Inflammatory macrophage treated with lipopolysaccharide for 4 hours (primary cell): ENCODE measurements at places on chromosomes 2 and 18.

DNA sequence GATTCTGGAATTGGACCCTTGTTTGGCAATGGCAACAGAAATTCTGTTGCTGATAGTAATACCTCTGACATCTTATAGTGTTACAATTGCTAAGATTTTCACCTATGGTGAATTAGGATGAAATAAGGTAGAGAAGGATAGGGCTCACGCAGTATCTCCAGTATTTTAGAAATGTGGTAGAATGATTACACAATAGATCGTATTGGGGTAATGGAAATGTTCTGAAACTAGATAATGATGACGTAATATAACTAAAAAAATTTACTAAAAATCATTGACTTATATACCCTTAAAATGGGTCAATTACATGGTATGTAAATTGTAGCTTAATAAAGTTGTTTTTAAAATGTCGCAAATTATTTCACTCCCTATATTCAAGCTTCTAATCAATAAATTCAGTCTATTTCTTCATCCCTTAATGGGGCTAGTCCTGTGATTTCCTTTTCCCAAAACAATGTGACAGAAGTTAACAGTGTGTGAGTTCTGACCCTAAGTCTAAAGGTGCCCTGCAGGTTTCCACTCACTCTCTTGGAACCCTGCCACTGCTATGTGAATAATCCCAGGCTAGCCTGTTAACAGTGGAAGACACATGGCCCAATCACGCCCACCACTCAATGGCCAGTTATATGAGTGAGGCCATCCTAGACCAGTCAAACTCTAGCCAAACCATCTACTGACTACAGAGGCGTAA lies 31.2 kb downstream of the USP37 start:
- DNase-seq = no peak

- DNase-seq = no peak
Measured at GRCh38 chr2:42321452-42322064, 39.5 kb downstream of the COX7A2L start.

DNA sequence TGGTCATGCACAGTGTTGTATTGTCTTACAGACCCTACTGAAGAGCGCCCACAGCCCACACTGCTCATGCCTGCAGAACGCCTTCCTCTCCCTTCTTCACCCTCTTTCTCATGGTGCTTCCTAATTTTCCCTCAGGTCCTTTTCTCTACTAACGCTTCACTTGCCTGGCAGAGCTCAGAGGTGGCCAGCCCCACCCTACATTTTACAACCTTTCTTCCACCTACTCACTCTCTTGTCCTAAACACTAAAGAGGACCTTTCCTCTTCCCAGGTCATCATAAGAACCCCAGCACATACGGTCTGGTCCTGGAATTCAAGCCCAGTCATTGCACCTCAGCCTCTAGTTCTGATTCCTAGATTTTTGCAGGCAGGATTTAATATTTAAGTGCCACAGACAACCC lies 11.7 kb upstream of the LGALSL start:
- no peak for DNase-seq

GRCh38 chr18:50410008-50410407 lies 35.2 kb downstream of the SKA1 start:
- DNase-seq = no peak

DNA sequence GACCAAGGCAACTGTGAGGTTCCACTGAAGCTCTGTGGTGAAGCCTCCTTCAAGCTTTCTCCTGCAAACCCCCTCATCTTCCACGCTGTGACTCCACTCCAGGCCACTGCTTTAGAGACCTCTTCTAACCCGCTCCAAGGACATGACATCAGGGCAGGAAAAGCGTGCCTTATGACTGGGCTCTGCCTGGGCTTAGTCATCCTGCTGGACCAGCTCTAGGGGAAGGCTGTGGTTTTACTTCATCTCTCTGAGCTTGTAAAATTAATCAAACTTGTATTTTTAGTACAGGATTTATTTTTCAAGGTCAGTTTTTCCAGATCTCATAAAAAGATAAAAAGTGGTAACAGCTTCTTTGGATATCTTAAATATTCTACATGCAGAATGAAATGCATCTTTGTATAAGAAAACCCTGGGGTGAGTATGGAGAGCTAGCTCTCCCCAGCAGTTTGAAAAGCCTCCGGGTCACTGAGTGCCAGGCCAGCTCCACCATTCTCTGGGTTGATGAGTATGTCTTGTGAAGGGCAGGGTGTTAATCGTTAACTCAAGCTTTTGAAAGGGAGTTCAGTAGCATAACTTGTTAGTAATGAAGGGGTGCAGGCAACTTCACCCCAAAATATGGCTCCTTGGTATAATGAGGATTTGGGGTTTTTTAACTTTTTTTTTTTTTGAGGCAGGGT lies 33.1 kb upstream of the YPEL5 start:
- DNase-seq = peak; percentile 20

- no peak for DNase-seq
Measured at GRCh38 chr2:241190291-241190981, 2.0 kb downstream of the ANO7 start.

DNA sequence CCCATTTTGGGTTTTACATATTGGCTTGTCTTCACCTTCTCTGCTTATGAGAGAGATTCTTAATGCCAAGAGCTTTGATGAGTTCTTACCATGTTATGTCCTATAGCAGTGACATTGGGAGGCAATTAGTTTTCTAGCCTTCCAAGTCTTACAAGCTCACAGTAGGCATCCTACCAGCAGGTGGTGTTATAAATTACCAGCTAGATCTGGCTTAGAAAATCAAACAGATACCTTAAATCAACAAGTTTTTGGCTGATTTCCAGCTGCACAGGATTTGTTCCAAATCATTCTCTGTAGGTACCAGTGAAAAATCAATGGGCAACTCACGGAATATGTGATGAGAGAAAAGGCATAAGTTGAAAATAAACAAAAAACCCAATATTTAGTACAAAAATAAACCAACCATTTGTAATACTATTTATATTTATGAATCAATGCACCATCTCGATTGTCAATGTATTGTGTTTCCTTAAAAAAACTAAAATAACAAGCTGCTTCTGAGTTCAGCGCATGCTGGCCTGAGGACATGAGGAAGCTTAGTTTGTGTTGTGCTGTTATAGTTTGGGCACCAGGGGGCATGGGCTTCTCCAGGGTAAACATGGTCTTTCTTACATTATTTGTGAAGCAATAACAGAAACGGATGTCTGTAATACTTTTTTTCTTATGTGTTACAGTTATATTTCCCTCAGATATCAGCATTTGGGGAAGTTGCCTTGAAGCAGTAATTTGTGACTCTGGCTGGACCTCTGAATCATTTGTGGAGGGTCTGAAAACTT lies 34.1 kb upstream of the NXPH2 start:
- peak; percentile 78 for DNase-seq

GRCh38 chr2:208496129-208496528 lies 89.5 kb downstream of the PTH2R start:
- no peak for DNase-seq

DNA sequence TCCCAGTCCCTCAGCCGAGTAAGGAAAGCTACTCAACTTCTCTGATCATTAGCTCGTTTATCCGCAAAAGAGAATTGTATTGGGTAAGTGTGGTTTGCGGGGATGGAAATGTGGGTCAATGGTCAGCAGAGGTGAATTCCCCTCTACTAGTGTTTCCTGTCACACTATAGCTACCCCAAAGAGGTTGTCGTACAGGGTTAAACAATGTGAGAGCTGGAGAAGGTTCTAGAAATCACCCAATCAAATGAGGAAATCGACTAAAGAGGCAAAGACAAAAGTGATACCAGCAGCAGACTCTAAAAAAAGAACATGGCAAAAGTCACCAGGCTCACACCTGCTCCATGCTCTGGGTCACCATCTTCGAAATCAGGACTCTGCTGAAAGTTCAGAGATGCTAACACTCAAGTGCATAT lies 144.7 kb upstream of the ITGA4 start:
- DNase-seq = peak; percentile 26

DNA sequence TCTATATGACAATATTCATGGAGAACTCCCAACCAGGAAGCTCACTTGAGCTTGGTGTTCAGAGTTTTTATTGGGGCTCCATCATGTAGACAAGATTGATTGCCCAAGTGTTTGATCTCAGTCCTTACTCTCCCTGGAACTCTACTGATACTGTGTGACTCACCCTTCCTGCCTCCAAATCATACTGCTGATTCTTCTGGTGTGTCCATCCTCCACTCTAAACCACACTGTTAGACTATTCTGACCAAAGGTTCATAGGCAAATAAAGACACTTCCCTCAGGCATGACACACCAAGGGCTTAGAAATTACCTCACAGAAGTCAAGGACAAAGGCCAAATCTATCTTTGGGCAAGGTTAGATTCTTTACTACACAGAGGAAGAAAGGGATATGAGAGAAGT lies 107.9 kb upstream of the CDH20 start:
- DNase-seq = no peak

DNA sequence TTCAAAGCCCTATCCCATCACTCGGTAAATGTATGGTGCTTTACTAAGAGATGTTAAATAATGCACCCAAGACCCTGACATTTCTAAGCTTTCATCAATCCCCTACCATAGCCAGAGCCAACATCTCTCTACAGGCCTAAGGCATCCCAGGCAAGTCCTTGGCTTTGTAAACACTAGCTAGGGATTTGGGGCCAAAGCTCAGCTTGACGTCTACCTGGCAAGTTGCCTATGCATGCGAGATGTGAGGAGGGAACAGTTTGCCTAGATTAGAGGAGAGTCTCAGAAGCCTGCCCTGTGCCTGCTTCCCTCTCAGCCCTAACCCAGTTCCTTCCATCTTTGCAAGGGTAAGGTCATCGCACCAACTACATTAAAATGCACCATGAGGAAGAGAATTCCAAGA lies 221.5 kb upstream of the NCKAP5 start:
- no peak for DNase-seq

DNA sequence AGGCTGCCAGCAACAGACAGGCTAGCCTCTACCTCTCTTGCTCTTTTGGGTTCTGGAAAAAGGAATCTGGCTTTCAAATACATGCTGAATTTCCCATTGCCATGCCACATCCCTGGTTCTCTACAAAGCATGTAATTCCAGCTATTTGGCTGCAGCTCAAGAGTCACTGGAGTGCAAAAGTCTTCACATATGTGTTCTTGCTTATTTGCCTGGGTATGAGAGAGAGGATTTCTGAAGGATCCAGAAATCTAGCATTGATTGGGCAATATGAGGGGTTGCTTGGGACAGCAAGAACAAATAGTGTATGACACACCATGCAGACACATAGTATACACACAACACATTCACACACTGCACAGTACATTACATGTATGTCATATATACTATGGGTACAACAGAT lies 30.7 kb upstream of the LGALSL start:
- no peak for DNase-seq

- DNase-seq = no peak
Measured at GRCh38 chr2:33411765-33412164, 64.7 kb upstream of the RASGRP3 start.

DNA sequence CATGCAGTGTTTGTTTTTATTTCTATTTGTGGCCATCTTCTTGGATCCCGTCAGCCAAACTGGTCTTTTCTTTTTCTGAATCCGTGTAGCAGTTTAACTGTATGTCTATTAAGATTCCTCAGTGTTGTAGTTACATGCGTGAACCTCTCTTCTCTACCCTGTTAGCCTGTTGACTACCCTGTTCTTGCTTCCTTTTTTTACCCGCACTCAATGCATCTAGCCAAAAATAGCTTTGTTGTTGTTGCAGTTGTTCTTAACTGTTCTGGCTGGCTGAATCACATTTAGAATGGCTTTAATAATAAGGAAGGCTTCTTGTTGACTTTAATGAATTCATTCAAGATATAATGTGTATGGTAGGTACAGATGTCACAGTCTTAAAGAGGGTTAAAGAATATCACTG lies 137.1 kb downstream of the LCLAT1 start:
- DNase-seq = no peak

GRCh38 chr2:3587432-3587831 lies 7.5 kb upstream of the COLEC11 start:
- DNase-seq = no peak

DNA sequence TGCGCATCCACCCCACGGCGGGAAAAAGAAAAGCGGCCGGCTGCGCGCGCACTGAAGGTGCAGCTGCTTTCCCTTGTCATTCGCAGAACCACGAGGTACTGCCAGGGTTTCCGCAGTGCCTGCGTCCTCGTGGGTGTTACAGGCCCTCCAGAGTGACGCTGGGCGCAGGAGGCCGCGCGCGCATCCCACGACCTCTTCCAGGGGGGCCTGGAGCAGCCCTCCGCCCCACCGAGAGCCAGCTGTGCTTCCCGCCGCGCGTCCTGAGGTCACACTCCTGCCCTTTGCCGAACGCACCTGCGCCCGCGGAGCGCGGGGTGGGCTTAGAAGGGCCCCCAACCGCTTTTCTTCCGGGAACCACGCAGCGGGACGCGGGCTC lies 378 bp upstream of the IAH1 start:
- DNase-seq = peak; percentile 47

DNA sequence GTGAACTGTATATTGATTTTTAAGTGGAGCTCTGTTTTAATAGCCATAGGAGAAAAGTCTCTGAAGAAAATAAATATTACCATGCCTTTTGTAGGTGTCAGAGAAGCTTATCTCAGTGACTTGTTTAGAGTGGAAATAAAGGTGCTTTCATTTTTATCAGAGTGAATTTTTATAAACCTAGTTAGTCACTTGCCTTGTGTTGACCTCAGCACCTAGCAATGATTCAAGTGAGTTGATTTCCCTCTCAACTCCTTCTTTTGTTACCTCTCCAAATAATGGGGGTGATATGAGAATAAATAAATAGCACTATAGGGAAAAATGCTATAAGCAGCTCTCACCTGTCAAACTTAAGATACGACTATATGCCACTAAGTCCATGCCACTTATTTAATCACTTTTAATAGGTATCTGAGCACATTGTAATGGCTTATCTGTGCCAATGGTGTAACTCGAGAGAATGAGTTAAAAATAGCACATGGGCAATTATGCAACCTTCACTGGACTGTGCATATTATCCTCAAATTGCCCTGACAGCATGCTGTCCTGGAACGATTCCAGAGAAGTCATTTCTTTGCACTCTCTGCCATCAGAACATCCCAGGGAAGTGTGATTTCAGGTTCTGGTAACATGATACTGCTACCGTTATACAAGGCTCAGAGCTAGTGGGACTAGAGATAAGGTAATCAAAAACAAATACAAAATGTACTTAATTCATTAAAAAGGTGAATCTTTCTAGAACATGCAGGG lies 290.8 kb downstream of the CCDC85A start:
- DNase-seq = no peak

DNA sequence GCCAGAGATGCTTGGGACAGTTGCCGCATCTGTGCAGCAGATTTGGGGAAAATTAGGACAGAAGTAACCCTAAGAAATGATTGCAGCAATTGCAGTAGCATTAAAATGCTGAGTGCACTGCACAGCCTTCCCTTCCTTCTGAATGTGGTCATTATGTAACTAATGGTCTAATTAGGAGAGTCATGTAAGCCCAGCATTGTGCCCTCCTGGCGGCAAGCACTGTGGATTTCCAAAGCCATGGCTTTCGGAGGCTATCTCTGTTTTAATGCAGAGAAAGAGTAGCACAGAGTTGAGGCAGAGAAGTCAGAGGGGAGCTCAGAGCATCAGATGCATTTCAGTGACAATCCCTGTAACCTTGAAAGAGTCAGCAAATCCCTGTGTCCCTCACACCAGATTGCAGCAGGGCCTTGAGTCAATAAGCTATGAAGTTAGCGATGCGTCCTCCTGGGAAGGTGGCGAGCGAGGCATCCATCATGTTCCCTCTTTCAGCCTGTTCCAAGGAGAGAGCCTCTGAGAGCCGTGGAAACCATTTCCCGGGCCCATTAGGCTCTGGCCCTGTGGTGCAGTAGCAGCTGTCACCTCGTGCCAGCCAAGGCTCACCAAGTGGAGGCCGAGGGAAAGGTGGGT lies 307.2 kb downstream of the FBXO15 start:
- no peak for DNase-seq

GRCh38 chr2:152730591-152731333 lies 12.3 kb downstream of the ARL6IP6 start:
- DNase-seq = peak; percentile 50
